ENCODE measurements at places on chromosomes 4 and X.

DNA sequence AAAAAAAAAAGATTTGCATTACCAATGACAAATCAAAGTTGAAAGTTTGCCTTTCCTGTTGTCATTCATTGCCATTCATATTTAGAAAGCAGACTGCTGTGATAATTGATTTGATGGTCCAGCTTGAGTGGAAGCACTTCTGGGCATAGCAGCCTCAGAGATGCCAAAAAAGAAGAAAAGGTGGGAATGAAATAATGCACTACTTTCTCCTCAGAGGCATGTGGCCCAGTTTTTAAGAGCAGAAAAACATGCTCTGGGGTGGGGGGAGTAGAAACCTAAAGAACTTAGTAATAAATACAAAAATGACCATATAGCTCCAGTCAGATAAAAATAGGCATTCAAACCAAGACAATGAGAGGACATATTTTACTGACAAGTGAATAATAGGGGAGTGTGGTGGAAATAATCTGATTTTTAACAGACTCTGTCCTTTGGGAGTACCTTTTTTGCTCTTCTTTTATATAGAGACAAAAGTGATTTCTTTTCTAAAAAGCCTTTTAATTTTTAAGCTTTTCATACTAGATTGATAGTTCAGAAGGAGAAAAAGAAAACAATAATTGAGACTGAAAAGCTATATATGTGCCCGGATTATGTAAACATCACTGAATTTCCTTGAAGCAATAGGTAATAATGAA, 599.1 kb downstream of the RPA4 start:
- no peak for DNase-seq

DNA sequence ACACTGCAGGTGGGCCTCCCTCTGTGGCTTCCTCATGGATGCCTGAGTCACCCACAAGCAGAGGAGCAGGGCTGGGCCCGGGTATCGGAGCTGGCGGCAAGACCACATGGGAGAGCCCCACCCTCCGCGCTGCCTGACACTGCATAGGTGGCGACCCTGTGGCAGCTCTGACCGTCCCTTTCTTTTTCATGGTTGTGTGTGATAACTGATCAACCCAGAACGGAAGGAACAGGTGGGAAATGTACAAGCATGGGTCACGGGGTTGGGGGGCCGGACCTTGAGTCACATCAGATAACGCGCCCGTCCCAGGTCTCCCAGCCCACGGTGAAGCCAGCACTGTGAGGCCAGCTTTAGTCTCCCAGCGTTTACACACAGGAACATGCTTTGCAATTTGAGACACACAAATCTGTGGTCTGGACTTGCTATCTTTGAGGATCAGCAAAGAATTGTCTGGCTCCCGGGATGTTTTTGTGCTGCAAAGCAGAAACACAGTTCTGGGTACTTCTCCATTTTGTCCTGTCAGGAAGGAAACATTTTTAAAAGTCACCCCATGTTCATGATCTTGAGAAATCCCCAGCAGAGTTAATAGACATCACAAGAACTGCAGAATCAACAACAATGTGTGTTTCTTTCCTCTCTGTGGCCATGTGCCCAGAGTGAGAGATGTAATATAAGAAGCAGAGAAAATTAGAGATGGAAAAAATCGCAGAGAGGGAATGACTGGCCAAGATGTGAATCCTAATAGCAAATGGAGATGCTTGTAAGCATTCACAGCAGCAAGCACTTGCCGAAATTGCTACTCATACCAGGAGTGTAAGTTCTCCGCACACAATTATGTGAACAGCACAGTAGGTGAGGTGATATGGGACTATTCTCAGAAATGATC, 70.1 kb upstream of the CBR4 start:
- DNase-seq = no peak

DNA sequence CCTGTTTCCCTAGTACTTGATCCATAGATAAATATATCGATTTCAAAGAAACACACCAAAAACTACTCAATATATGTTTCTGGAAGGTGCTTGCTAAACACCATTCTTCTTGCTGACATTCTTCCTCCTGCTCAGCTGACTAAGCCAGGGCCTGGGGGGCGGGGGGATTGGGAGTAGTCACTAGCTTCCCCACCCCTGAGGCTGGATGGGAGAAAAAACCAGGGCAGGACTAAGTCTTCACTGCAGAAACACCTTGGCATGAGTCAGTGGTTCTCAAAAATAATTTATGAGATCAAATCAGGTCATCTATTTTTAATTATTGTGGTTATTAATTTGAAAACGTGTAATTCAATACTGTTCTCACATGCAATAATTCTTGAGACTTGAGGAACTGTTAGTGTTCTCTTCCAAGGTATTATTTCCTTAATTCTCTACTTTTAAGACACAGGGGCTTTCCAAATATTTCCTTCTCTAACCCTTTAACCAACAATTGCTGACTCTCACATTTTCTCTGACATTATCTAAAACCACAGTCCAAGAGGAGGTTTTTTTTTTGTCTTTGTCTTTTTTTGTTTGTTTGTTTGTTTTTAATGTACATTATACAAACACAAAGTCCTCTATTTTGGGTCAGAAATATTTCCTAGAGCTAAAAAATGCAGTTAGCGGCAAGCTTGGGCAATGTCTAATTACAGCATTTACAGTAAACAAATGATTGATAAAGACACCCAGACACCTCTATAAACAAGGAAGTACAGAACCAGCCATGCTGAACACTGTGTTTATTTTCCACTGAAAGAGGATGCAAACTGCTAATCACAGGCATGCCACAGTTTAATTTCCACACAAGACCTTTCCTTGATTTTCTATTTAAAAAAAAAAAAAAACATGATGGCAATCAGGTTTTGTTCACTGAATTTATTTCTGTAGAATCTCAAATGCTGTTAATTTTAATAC, 120.3 kb upstream of the USP9X start:
- no peak for DNase-seq

DNA sequence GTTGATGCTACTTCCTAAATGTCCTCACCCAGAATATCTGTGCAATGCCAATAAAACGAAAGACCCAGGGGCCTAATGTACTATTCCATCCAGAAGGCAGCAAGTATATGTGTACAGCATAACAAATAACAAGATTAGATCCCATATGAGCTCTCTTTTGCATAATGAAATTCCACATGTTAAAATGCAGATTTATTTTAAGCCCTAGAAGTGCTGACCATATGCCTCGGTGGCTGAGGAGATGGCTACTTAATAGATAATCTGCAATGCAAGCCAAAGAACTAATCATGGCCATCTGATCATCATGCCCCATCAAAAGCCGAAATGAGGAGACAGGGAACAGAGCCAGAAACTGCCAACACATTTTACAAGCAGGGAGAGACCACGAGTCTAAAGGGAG, 293.5 kb downstream of the KCNIP4 start:
- DNase-seq = no peak

- DNase-seq = no peak
Measured at GRCh38 chr4:37662251-37662650, 23.9 kb downstream of the RELL1 start.

DNA sequence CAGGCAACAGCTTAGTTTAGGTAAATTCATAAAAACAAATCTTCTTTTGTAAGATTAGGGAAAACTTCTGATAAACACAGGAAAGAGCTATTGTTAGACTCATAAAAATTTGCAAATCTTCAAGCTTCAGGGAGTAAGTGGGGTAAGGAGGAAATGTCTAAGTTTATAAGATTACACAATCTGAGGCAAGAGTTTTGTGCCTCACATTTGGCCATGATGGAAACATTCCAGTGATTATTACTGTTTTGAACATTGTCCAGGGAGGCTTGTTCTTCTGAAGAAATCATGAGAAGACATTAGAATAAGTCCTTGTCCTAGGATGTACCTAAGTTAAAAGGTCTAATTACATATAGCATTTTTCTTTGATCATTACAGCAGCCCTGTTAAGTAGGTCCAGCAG, 72.8 kb downstream of the MAOB start:
- DNase-seq = no peak

DNA sequence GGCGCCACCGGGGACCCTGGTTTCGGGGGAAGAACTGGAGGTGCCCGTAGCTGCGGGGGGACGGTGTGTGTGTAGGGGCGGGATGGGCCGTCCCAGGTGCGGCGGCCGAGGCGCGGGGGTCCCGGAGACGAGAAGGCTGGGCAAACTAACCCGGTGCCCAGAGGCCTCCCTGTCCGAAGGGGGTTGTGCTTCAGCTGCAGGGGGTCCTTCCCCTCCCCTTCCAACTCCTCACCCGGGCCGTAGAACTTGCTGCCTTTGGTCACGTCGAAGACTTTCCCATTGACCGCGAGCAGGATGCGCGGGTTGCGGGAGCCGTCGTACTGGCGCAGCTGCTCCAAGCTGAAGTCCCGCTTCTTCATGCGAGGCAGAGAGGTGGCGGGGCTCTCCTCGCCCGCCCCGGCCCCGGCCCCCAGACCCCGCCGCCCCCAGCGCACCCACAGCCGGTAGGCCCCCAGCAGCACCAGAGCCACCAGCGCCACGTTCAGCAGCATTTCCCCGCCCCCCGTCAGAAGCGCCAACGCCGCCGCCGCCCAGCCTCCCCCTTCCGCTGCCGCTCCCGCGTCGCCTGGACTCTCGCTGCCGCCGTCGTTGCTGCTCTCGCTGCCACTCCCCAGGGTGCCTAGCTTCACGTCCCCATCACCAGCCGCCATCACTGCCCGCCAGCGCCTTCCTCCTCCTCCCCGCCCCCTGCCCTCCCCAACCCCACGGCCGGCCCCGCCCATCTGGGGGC, at the start of gene PGRMC2:
TSS of gene PGRMC2 (minus strand) at position 673 of the 730 bp plus-strand sequence. CDS start at position 650, 23 bp downstream.
- DNase-seq = no peak

- DNase-seq = no peak
Measured at GRCh38 chr4:16019649-16020048, 56.7 kb upstream of the FGFBP2 start.

GRCh38 chrX:82813671-82814078, 694.4 kb upstream of the POU3F4 start:
- no peak for DNase-seq

DNA sequence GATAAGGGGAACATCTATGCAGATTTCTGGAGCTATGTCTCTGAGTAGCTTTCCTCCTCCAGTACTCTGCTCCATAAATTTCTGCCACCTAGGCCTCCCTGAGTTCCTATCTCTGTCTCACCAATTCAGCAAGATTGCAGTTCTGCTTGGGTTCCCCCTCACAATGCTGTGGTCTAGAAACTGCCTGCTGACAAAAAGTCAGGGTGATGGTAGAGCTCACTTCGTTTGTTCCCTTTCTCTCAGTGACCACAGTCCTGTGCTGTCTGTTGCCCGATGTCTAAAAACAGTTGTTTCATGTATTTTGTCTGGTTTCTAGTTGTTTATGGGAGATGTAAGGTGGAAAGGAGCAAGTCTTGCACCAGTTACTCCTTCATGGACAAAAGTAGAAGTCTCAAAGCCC, 41.1 kb downstream of the AMMECR1 start:
- no peak for DNase-seq

DNA sequence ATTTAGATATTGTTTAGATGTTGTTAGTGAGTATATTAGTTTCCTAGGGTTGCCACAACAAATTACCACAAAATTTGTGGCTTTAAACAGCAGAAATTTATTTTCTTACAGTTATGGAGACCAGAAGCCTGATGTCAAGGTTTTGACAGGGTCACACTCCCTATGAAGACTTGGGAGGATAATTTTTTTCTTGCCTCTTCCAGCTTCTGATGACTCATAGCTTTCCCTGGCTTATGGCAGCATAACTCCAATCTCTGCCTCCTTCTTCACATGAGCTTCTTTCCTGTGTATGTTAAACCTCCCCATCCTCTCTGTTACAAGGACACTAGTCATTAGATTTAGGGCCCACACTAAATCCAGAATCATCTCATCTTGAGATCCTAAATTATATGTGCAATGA, 20.9 kb upstream of the RAB40A start:
- DNase-seq = no peak

DNA sequence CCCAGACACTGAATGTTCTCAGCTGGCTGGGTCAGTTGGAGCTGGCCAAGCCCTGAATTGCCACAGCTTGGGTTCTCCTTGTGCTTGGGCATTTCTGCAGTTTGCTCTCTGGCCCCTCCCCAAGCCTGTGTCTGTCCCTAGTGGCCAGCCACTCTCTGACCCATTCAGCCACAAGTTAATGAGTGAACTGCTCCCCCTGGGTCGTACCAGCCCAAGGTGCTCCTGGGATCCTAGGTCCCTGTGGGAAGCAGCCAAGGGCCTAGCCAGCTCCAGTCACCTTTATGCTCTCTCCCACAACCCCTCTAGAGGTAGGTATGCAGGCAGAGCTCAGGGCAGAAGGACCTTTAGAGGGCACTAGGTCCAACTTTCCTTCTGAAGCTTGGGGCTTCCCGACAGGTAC, 51.5 kb downstream of the STARD8 start:
- no peak for DNase-seq

- no peak for DNase-seq
Measured at GRCh38 chr4:182530451-182530850, 287.2 kb downstream of the TENM3 start.

DNA sequence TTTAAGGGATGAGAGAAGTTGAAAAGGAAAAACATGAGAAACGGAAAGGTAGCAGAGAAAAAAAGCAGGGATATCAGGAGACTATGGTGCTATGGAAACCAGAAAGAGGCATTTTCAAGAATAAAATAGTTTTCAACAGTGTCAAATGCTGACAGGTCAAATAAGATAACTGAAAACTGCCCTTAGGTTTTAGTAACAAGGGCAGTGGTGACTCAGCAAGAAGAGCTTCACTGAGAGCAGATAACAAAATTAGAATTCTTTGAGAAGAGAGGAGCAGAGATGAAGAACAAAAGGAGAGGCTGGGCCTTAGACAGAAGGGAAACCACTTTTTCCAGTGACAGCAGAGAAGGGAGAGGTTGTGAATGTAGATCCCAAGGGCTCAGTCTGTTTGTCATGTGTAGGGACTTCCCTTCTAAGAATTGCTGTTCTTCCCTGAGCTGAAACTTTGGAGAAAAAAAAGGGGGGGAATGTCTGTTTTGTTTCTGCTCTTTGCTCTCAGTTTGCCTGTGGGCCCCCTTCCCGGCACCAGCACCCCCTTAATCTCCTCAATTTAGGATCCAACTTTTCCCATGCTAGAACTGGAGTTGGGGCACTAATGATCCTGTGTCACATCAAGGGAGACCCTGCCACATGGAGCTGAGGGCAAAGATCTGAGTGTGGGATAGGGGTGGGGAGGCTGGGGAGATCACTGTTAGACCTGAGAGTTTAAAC, 26.8 kb upstream of the MAGEA10 start:
- no peak for DNase-seq

DNA sequence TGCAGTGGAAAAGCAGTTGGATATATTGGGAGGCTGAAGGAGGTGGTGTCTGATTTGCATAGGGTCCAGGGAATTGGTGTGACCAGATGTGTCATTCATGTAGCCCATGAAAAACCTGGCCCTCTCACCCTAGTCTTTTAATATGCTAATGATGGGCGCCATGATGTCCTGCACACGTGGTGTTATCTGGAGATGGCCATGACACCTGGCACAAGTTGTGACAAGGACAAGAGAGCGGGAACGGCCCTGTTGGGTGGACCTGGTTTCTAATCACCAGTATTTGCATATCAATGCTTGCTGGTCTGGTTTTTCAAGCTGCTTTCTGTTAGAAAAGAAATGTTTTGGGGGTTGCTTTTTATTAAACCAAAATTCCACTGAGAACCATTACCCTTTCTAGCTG, 87.4 kb downstream of the ZXDA start:
- DNase-seq = no peak

DNA sequence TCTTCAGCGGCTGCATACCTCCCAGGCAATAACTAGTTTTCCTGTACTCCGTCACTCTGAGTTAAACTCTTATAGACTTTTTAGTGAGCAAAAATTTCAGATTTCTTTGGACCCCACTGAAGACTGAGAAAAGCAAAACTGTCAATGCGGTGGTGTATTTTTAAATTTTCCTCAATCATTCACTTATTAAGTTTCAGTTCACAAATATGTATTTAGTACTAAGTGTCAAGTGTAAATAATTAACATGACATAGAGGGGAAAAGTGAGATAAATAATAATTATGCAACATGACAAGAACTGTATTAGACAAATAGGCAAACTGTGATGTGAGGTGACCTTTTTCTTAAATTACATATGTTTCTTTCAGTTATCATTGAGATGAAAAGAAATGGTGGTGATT, 124.4 kb downstream of the NAF1 start:
- DNase-seq = no peak

All from T-helper 9 cell (primary cell).